ENCODE measurements at places on chromosomes 2 and 18. TPM values are rescaled to one million over a fixed set of nuclear protein-coding genes. Genes with fewer than 3 reads are reported as not detected.

Gene DNPEP
- total RNA-seq, result 73.4 TPM

Gene CAPN13
- total RNA-seq, result not detected

Gene SPATA3
- total RNA-seq, result not detected

Gene DPP4
- total RNA-seq, result 8.6 TPM

GRCh38 chr2:45145073-45145899 is 136.0 kb upstream of the SIX2 start:
- DNase-seq, result no peak

DNA sequence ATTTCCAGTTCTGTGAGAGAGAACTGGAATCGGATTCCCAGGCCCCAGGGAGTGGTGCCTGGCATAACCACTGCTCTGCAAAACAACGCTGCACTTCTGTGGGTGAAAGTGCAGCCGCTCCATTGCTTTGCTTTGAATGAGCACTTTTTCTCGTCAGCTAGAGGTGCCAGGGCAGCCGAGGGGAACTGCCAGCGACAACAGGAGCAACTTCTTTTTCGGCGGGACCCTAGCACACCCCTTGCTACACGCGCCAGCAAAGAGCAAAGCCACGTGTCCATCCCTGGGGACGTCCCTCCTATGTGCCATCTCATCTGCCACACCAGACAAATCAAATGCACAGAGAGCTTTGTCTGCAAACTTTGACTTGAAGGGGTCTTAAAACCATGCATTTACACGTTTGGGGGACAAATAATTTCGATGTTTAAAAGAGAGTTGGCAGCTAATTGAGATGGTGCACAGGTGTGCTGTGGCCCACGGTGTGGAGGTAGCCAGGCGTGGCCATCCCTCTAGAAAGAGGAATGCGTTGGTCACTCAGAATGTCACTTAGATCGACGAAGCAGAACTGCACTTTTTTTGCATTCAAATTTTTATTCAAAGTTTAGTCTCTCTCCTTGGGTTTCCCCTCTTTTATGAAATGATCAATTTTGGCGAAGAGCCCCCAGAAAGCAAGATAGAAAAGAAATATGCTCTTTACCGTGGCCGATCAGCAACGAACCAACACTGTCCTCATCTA is 151.8 kb downstream of the MBP start:
- DNase-seq, result no peak

- DNase-seq, result no peak
Measured at GRCh38 chr2:95300450-95300849, 3.3 kb downstream of the KCNIP3 start.

- DNase-seq, result peak; percentile 54
Measured at GRCh38 chr2:238100049-238100820, at the start of gene ESPNL. ESPNL (plus strand) TSS chr2:238100340; CDS start chr2:238100420, 80 bp downstream.

DNA sequence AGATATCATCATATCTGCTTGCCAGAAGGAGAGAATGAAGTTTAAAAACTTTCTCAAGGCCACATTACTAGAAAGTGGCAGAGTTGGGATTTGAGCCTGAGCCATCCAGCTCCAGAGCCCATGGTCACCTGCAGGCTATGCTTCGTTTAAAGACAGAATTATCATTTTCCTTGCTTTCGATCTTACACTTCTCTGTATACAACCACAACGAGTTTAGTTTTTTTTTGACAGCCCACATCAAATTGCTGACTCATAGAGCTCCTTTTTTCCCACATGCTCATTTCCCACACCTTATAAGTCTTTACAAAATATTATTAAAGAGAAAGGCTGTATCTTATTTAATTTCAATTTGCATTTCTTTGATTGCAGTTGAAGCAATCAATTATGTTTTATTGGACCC is 6.5 kb downstream of the PLEK start:
- no peak for DNase-seq

DNA sequence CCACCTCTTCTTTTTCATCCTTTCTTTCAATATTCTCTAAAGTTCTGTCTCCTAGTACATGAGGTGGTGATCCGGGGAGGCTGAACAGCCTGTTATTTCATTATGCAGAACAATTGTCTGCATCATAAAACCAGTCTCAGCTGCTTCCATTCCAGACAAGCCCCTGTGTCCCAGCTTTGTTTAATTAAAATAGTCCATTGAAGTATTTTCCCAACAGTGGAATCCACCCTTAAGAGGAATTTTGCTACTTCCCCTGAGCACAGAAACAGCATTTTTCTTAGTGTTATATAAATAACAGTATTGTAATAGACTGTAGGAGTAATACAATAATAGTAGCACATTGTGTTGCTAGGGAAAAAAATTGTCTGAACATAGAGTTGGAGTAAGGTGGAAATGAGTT is 395.4 kb upstream of the TCF4 start:
- DNase-seq, result no peak

DNA sequence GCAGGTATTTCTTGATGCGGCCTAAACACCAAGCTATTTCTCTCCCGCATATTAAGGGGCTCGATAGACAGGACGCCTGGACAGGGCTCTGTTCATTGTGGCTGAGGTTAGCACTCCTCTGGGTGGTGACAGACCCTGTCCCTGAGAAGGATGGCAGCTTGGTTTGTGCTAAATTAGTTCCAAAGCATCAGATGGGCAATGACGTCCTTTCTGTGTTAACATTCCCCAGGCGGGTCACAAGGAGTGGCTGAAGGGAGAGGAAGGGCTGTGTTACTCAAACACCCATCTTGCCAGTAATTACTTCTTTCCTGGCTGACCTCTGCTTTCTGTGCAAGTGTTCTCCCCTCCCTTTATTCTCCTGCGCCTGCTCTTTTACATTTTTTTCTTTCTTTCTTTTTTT is 75.0 kb downstream of the TMEM247 start:
- peak; percentile 65 for DNase-seq

GRCh38 chr2:157419031-157419575 is 24.8 kb downstream of the CYTIP start:
- DNase-seq, result no peak

GRCh38 chr2:100739735-100740432 is 80.1 kb upstream of the NPAS2 start:
- DNase-seq, result no peak

GRCh38 chr2:215888680-215889079 is 124.7 kb downstream of the MREG start:
- no peak for DNase-seq

All from heart left ventricle (tissue), 16 donors.